ENCODE measurements at places on chromosomes 4 and X.
A peak's percentile ranks its signal among the peaks of the same experiment; 100 is the strongest.

- DNase-seq: no peak
Observed at GRCh38 chr4:175953960-175954521, 111.6 kb upstream of the WDR17 start.

DNA sequence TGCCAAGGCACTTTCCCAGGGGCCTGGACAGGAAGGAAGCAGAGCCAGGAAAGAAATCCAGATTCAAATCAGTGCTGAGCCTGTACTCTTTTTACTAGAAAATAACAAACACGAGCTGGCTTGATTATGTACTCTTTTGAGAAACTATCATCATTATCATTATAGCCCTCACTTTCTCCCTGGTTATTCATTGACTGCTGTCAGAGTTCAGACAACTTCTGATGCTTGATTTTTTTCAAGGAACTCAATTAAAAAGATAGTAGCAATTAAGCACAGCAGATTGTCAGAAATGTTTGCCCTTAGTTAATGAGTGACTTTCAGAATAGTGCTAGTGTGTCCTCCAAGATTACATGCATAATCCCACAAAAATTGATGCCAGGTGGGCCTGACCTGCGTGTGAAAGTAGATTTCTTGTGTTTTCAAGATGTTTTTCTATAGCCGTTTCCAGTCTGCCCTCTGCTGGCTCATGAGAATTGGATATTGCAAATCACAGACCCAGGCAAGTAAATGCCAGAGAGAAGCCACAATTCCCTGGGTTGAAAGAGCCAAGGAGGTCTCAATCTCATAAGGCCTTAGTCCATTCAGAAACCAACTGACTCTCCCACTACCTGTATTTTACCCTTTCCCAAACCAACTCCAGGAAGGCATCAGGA, 14.3 kb upstream of the PNPLA4 start:
- DNase-seq: no peak

DNA sequence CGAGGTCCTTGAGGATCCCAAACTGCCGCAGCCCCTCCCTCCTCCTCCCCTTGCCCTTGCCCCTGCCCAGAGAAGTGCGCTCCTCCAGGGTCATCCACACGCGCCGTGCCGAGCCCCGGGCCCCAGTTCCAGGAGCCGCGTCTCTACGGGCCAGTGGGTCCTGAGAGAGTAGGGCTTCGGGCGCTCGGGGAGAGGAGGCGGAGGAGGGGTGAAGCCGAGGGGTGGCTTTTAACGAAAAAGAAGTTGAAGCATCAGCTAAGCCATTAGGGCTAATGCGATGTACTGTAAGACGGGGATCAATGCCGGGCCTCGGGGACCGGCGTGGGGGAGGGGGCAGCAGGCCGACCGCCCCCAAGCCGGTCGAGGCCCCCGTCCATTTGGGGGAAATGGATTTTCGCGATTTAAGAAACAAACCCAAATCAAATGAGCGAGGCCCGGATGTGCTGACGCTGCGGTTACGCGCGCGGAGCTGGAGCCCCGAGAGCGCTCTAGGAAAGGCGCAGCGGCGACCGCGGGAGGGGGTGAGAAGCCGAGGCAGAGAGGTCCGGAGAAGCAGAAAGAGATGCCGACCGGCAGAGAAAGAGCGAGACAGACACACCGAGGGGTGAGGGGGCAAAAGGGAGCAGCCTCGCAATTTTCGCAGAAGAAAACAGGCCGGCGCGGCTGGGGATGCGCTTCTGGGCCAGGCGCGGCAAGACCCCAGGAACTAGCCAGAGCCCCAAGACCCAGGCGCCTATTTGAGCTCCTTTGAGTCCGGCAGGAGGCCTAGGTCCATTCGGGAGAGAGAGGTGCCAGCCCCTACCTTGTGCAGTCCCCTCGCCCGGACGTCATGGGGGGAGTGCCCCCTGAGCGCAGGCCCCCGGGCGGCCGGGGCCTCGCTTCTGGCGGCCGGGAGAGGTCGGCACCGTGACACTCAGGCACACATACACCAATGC, 13.6 kb downstream of the HMX1 start:
- no peak for DNase-seq

DNA sequence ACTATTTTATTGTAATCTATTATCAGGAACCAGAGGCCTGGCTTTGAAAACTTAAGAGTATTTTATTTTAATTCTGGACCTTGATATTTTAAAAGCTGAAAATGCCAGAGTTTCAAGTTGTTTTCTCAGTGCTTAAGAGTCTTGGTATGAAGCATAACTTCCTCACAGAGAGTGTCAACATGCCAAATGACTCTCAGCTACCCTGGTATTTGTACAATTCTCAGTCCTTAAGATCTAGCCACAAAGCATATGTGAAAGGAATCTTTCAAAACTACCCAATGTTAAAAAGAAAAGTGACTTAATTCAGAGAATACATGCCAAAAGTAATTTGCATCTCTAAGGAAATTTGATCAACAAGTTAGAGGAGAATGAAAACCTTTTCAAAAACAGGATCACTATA, 171.9 kb downstream of the DKK2 start:
- DNase-seq: no peak

- DNase-seq: no peak
Observed at GRCh38 chr4:27081675-27082586, 221.3 kb downstream of the STIM2 start.

DNA sequence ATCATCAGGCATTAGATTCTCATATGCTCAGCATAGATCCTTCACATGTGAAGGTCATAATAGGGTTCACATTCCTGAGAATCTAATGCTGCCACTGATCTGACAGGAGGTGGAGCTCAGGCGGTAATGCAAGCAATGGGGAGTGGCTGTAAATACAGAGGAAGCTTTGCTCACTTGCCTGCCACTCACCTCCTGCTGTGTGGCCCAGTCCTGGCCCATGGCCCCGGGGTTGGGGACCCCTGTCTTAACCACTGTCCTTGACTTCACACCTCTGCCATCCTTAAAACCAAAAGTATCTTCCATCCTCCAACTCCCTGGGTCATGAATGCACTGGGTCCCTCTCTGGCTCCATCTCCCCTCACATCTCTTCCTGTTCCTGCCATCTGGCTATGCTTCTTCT, 129.1 kb downstream of the HMX1 start:
- no peak for DNase-seq

- no peak for DNase-seq
Observed at GRCh38 chrX:134501941-134502340, 42.0 kb downstream of the HPRT1 start.

GRCh38 chr4:986428-986878, 391 bp upstream of the IDUA start:
- no peak for DNase-seq

DNA sequence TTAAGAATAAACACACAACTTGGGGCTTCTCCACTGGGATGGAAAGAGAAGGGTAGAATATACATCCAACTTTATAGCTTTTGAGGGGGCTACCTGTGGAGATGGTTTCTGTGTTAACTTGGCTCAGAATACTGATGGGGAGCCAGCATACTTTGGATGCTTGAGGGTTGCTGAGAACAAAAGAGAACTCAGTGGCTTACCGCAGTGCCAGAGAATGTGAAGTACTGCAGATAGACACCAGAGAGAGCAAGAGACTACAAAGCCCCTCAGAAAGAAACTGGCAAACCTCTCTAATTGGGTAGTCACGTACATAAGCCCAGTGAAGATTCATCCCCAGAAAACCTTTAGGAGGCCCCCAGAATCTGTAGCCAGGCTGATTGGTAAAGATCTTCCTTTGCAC, 214.4 kb downstream of the DCHS2 start:
- no peak for DNase-seq

GRCh38 chr4:124334119-124334518, 378.4 kb downstream of the ANKRD50 start:
- DNase-seq: no peak

DNA sequence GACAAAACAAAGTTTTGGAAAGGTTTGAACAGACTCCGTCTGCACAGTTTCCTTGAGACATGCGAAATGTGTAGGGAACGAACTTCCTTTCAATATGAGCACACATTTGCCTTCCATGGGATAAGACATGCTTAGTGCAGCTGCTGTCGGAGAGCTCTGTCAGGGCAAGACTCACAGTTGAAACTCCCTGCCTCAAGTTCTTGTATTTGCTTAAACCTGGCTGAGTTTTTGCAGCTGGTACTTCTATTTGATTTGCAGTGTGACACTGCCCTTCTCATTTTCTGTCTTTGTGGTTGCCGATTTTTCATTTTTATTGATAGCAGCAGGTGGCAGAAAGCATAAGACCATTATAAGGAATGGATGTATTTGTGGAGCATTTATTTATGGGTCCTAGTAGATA, 18.2 kb upstream of the RHOH start:
- DNase-seq: no peak

GRCh38 chr4:98383431-98384106, 122.4 kb downstream of the RAP1GDS1 start:
- DNase-seq: no peak

GRCh38 chr4:6907658-6908191, 1.9 kb upstream of the TBC1D14 start:
- DNase-seq: peak; percentile 60

DNA sequence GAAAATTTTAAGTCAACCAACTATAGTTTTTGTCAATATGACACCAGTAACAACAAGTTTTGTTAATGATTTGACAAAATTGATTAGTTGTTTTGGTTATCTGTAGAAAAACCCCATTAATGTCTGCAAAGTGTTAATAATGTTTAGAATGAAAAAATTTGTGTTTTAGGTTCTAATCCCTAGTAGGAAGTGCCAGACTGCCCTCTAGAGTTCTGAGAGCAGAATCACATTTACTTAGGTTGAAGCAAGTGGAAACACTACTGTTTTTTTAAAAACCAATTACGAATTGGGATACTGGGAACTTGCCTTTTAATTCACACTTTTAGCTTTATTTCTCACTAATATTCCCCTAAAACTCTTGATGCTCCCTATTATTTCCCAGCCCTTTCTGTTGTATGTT, 101.1 kb upstream of the CYLC1 start:
- no peak for DNase-seq

DNA sequence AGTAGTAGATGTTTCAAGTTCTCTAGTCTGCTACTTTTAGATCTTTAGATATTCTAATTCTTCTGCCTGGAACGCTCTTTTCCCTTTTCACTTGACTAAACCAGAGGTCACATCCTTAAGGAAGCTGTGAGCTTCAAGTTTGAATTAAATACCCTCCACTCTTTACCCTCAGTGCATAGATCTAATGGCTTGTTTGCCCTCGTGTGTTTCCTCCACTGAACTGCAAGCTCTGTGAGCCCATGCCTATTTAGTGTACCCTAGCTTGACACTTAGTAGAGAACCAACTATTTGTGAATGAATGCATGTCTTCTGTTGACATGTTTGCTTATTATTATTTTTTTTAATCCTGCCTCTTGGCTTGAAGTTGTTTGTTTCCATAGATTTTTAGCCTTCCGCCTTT, 138.3 kb downstream of the PDE5A start:
- no peak for DNase-seq

- DNase-seq: no peak
Observed at GRCh38 chrX:128106630-128107029, 54.4 kb upstream of the ACTRT1 start.

- DNase-seq: no peak
Observed at GRCh38 chrX:42770566-42770965, 7.4 kb downstream of the PPP1R2C start.

DNA sequence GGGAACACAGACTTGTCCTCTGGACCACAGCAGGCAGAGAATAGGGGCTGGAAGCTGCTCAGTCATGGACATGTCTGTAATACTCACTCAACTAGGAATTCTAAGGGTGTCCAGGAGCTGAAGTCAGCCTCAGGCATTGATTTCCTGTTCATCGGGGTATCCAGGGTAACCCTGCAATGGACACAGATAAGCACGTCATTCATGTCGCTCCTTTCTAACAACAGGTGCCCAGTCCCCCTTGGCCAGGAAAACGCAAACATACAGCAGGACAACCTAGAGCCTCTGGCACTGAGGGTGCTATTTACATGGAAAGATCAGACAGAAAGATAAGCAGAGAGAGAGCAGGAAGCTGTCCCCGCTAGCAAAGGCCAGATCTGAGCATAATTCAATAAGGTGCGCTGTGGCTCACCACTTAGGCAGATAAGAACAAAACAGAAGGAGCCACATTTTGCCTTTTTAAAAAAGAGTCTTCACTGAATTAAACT, 21.3 kb downstream of the QDPR start:
- DNase-seq: no peak

GRCh38 chrX:68647156-68647957, at the start of gene STARD8:
Gene STARD8, plus strand, starts transcription at chrX:68647666. Its CDS starts 217 bp downstream, at chrX:68647883.
- no peak for DNase-seq

GRCh38 chrX:21711129-21711847, 46.6 kb downstream of the SMPX start:
- no peak for DNase-seq

- no peak for DNase-seq
Observed at GRCh38 chr4:158442736-158443135, 78.9 kb upstream of the RXFP1 start.

DNA sequence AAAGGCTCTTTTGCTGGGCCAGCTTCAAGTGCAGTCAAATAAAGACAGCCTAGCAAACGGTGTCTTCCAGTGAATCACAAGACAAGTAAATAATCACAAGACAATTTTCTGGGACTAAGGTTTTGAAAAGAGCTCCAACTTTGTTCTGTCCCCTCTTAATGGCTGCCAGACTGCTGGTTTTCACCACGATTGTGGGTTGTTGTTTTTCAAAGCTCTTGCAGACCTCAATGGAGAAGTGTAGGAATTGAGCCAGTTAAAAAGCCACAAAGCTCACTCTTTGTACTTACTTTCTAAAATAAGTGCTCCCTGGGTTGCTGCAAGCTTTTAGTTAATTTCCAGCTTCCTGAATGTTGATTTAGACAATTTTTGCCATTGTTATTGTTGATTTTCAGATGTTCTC, 405.8 kb upstream of the HTR2C start:
- DNase-seq: no peak

GRCh38 chr4:52376132-52376704, 282.9 kb downstream of the USP46 start:
- no peak for DNase-seq

- no peak for DNase-seq
Observed at GRCh38 chr4:86223472-86223871, 136.4 kb downstream of the MAPK10 start.

GRCh38 chr4:24888475-24889344, 24.1 kb downstream of the CCDC149 start:
- no peak for DNase-seq

DNA sequence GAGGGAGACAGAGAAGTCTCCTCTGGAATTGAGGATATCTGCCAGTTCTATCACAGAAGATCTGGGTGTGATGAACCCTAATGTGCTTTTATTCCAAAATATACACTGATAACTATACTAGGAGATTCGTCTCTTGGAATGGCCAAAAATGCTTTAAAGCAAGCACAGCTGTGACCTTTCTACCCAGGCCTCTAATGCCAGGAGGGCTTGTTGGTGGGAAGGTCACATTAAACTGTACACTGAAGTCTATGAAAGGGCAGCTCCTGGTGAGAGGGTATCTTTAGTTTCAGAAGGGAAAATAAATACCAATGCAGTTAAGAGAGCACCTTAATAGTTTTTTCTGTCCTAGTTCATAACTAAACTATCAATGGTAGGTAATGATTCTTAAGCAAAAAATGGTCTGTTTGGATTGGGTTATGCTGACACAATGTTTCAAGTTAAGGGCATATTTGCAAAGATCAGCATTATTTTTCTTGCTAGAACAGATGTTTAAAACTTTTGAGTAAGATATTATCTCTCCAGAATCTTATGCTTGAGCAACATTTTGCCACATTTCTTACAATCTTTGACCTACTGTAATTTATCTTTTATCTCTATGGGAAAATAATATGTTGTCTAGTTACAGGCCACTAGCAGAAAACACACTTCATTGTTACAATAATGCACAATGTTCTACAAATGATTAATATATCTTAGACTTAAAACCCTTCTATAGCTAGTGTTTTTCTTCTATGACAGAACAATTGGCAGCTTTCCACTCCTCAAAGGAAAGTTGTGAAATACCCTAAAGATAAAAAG, 59.6 kb downstream of the SEC24D start:
- DNase-seq: no peak
